ENCODE measurements at places on chromosomes 5 and 9.

- DNase-seq, result no peak
Observed at GRCh38 chr5:107618242-107618641, 52.5 kb downstream of the EFNA5 start.

DNA sequence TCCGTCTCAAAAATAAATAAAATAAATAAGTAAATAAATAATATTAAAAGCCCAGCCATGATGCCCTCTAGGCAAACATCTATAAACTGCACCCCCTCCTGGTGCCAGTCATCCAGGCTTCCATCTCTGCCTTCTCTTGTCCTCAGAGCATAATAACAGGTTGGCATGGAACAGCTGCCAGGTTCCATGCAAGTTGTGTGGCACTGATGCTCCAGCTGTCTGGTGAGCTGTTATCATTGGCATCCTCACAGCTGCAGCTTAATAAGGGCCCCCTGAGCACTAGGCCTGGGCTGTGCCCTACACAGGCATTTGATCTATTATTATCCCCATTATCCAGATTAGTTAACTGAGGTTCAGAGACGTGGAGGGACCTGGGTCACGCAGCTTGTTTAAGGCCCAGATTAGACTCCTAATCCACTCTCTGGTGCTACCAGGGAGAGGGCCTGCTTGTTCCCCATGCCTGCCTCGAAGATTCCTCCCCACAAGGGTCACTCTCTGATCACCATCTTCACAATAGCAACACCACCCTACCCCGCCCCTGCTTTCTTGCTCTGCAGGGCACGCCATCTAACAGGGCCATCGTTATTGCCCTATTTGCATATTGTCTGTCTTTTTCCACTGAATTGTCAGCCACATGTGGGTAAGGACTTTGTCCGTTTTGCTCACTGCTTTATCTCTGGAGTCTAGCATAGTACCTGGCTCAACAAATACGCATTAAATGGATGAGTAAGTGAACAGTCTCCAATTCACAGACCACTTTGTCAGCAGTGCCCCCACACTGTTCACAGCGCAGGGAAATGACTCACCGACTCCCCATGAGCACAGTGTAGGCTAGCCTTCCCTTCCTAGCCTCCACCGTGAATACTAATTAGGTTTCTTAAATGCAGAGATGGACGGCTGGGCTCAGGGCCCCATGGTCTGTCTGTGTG lies 1.5 kb upstream of the DNM1 start:
- no peak for DNase-seq

DNA sequence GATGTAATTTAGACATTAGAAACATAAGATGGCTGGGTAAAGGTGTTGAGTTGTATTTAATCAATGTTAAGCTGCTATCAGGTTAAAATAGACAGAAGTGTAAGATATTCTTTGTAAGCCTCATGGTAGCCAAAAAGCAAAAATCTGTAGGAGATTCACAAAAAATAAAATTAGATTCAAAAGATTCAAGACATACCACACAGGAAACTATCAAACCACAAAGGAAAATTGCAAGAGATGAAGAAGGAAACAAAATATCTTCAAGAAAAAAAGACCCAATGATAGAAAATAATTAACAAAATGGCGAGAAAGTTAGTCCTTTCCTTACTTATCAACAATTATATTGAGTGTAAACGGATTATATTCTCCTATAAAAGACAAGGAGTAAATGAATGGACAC lies 15.3 kb downstream of the XRCC4 start:
- no peak for DNase-seq

DNA sequence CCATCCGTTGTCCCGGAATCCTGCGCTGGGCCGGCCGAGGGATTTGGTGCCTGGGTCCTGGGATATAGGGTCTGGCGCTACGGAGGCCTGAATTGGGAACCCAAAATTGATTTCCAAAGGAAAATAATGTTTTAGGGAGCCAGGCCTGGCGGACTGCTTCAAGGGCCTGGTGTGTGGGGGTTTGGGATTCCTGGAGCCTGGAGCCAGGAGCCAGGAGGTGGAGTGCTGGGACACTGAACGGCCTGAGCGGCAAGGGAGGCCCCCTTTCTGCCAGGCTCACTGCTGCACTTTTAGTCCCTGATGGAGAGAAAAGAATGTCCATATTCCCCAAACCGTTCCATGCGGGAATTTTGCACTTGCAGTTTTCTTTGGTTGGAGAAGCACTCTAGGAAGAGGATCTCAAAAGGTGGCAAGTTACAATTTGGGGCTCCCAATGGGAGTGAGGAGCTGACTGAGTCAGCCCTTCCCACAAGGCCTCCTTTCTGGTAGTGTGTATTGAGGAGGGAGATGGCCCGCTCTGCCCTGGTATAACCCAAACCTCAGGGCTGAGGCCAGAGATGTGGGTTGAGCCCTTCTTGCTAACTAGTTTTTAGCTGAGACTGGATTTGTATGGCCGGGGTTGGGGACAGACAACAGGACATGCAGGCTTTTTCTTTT lies 2.2 kb downstream of the LMX1B start:
- DNase-seq, result no peak

- DNase-seq, result no peak
Observed at GRCh38 chr5:76737846-76738245, 21.9 kb downstream of the F2R start.

GRCh38 chr5:82045554-82046275 lies 73.9 kb downstream of the ATG10 start:
- no peak for DNase-seq

DNA sequence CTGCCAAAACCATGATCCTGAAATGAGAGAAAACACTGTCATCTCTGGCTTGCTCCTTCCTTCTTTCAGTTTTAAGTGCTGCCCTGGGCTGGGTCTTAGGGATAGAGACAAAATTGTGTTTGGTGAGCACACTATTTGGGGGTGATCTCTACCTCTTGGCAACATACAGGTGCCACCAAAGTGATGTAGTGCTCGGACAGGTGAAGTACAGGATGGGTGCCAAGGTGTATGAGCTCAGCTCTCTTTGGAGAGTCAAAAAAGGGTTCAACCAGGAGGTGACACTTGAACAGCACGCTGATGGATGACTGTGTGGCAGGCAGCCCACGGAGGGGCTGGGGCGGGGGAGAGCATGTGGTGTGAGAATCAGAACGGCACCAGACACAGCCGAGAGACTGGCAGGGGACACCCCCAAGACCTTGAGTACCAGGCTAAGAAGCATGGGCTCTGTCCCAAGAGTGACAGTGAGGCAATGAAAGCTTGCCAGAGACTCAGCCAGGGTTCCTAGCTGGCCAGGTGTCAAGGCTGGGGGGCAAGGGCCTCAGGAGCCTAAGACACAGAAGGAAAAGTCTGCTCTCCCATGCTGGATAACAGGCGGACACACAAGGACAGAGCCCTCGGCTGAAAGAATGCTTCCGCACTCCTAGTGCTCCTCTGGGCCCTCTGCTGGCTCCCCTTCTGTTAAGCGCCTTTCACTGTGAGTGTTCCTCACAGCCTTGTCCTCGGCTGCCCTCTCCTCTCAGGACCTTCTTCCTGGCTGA lies 2.5 kb downstream of the NHP2 start:
- DNase-seq, result no peak

DNA sequence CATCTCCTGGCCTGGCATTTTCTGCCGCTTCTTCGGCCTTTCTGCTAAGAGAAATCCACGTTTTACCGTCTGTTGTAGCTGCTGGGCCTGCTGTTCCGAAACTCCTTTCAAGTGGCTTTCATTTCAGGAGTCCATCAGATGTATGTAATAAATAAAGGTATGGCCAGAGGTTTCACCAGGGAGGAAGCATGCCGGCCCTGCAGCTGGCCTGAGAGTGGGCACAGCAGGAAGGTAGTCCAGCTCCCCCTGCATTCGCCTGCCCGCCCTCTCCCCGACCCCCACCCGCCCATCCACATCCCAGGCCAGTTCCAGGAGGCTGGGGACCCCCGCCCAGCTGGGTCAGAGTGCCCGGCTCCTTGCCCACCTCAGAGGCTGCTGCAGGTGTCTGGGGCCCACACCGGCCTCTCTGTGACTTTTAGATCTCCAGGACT lies 46.4 kb upstream of the EXOC3 start:
- no peak for DNase-seq

- DNase-seq, result no peak
Observed at GRCh38 chr9:567747-568305, 273.7 kb upstream of the DMRT1 start.

DNA sequence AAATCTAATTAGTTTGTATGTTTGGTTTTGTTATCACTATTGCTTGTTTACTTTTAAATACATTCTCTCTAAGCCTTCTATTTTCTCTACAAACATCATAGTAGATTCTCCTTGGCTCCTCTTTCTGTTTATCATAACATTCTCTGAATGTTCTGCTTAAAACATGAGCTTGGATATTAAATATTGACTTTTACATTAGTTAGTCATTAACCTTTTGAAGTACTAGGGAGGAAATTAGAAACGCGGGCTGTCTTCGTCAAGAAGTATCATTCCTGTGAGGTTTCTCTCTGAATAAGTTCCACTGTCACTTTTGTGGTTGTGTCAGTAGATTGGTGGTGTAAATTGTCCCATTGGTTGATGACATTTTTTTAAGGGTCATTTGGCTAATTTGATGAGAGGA lies 821.5 kb downstream of the EFNA5 start:
- DNase-seq, result no peak

- DNase-seq, result peak; percentile 33
Observed at GRCh38 chr5:172403189-172403796, 51.0 kb downstream of the SH3PXD2B start.

- DNase-seq, result no peak
Observed at GRCh38 chr9:105978826-105979225, 284.5 kb downstream of the TMEM38B start.

DNA sequence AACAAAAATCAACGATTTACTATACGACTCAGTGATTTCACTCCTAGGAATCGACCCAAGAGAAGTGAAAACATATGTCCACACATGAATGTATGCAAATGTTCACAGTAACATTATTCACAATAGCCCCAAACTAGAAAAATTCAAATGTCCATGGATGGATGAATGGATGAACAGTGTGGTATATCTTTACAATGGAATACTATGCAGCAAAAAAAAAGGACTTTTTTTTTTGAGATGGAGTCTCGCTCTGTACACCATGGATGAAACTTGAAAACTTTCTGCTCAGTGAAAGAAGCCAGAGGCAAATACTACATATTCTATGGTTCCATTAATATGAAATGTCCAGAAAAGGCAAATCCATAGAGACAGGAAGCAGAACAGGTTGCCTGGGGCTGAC lies 233.8 kb downstream of the ROR2 start:
- DNase-seq, result no peak

GRCh38 chr5:163005949-163006348 lies 431.4 kb upstream of the CCNG1 start:
- no peak for DNase-seq

GRCh38 chr5:107646418-107646817 lies 24.3 kb downstream of the EFNA5 start:
- DNase-seq, result no peak

Measured in hypothalamus (tissue), 51 donors.